ENCODE measurements at places on chromosomes 2 and 18.
A peak's percentile ranks its signal among the peaks of the same experiment; 100 is the strongest.

- DNase-seq: no peak
Observed at GRCh38 chr2:208373460-208374089, 33.0 kb upstream of the PTH2R start.

DNA sequence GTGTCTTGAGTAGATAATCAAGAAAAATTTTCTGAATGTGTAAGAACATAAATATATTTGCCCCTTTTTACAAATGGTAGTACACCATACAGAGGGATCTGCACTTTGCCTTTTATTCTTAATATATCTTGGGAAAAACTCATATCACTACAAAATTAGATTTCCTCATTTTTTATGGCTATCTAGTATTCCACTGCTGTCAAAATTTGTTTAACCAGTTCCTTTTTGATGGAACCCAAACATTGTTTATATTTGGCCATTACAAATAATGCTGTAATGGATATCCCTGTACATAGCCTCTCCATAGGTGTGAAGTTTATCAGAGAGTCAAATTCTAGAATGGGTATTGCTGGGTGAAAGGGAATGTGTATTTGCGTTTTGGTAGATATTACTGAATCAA is 243.1 kb downstream of the AGPS start:
- no peak for DNase-seq

DNA sequence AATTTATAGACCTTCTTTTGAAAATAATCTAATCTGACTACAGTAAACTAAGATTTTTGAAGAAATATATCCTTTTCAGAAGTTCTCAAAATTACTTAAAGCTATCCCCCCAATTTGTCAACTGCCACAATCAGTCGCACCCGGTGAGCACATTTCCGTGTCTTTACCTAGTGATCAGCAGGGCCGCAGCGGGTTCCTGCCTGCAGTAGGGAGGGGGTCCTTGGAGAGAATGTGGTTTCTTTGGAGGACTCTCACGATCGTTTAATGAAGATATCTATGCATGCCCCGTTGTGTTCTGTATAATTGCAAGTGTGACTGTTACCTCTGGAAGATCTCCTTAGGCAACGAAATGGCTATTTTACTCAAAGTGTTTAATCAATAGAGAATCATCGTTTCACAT is 251.9 kb upstream of the RAB12 start:
- DNase-seq: no peak

- DNase-seq: no peak
Observed at GRCh38 chr2:216015722-216016464, 2.5 kb upstream of the MREG start.

DNA sequence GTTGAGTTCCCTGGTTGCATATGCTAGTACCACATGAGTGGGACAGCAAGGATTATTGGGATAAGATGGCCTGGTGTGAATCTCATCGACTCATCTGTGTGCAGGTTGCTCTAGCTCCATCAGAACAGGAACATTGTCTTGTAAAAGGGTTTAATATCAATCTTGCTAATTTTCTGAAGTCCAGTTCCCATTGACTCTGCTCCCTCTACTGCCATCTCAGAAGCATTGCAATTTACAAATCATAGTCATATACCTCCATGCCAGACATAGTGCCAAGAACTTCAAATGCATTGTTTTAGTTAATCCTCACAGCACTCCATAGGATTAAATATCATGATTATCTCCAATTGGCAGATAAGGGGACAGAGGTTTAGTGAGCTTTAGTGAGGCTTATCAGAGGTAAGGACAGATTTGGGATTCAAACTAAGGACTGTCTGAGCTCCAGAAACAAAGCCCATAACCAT is 4.8 kb upstream of the STAT4 start:
- DNase-seq: no peak

- no peak for DNase-seq
Observed at GRCh38 chr2:51027968-51028367, 4.0 kb downstream of the NRXN1 start.

DNA sequence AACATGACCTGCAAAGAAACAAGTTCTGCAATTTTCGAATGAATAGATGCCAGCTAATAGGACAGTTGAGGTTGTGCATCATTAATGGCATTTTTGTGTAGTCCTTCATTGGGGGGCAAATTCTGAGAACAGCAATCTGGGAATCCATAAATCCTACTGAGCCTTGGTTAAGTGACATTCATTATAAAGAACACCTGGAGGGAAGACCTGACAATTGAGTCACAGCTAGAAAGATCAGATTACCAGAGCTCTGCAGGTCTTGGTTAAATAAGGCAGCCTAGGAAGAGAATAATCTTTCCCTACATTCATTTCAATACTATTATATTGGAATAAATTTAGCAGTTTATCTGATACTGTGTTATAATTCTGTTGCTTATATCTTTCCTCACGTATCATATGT is 14.3 kb downstream of the KCNH7 start:
- no peak for DNase-seq

GRCh38 chr2:2269426-2269825 is 61.6 kb downstream of the MYT1L start:
- DNase-seq: no peak

DNA sequence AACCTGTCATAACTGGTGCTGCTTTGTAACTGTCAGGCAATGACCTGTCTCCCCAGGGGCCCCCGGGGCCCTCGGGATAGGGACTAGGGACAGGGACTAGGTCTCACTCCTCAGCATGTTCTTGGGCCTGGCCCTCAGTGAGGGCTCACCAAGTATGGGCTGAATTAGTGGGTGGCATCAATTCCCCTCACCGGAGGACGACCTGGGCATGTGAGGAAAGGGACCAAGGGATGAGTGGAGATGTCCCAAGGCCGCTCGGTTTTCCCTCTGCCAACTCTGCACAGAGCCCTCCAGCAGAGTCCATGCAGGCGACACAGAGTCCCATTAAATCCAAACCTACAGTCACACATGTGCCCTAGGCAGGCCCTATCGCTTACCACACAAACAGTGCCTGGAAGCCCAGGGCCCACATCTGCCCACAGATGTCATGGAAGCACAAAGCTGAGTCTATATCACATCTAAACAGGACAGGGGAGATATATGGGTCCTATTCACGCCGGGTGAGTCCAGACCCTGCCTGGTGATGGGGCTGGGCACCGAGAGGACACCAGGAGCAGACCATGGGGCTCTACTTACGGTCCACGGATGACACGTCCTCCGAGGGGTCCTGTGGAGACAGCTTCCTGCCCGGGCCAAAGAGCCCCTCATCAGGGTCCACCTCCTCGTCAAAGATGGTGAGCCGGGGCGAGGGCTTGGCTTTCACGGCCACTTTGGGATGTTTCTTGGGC is 26.6 kb downstream of the HS1BP3 start:
- peak; percentile 8 for DNase-seq

DNA sequence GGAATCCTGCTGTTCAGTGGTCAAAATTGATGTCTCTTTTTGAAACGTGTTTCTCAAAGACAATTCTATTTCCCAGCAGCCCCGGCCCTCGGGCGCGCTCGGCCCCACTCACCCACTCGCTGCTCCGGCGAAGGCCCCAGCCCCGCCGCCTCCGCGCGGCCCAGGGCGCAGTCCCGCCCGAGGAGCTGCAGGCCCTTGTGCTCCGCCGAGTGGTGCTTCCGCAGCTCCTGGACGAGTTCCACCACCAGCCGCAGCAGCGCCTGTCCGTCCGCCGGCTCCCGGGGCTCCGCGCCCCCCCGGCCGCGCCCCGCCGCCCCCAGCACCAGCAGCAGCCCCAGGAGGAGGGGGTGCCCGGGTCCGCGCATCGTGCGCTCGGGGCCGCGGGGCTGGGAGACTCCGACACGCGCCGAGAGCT is 413 bp downstream of the ALKAL2 start:
- peak; percentile 54 for DNase-seq

GRCh38 chr18:44627280-44627679 is 53.4 kb upstream of the SETBP1 start:
- DNase-seq: no peak

GRCh38 chr2:199922856-199923255 is 11.8 kb downstream of the C2orf69 start:
- DNase-seq: no peak

GRCh38 chr2:134078354-134078753 is 175.5 kb upstream of the MGAT5 start:
- no peak for DNase-seq

DNA sequence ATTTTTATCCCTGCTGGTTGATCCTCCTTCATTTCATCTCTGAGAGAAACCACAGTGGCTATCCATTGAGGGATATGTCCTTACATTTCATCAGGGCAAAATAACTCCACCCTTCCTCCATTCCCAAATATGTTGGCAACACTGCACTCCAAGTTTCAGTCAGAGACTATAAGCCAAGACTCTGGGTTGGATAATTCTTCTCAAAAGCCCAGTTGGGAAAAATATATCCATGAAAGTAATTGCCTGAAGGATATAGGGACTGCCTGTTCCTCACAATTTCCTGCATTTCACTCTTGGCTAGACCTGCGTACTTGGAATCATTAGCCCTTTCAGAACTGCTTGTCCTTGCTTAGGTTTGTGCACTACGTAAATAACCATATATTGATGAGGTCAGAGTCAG is 27.9 kb upstream of the EPB41L3 start:
- peak; percentile 52 for DNase-seq

DNA sequence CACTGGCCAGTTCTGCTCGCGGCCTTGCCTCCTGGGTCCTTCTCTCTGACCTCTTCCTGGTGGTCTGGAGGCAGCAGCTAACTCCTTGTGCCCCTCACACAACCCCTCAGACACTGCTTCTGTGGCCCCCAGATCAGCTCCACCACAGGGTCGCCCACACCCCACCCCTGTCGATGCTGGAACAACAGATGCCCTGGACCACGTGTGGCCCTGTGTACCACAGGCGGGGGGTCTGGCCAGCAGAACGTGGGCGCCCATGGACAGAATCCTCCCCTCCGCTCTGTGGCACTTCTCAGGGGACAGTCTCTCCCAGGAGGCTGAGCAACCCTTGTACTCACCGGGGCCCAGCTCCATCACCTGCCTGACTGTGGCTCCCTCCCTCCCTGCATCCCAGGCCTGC is 245.6 kb downstream of the NDUFA10 start:
- DNase-seq: no peak

GRCh38 chr2:120255986-120256650 is 3.5 kb downstream of the RALB start:
- no peak for DNase-seq

DNA sequence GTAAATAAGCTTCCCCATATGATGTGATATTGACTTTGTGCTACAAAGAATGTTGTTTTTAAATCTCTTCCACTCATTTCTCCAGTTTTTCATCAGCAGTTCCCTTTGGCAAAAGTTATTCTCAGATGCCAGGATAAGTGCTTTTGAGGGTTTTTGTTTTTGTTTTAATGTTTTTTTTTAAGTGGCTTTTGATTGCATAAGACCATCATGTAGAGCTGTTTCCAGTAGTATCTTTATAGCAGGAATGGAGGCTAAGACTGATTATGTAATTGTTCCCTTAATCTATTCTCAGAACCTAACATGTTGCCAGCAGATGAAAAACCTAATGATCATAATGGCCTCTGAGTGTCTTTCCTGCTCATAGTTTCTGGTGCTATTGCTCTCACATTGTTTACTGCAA is 77.9 kb downstream of the CABLES1 start:
- no peak for DNase-seq

DNA sequence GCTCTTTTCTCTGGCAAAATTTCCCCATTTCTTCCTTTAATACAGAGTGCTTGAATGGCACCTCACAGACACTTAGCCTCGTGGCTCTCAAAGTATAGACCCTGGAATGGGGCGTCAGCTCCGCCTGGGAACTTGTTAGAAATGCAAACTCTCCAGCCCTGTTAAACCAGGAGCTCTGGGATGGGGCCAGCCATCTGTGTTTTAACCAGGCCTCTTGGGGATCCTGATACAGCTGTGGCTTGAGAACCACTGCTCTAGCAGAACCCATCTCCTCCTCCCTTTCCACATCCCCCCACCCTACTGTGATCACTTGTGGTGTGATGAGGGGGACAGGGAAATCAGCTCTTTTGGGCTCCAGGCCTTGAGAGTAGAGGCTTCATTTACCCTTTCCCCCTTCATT is 15.9 kb downstream of the LTBP1 start:
- DNase-seq: no peak

- DNase-seq: no peak
Observed at GRCh38 chr2:74025971-74026612, 41.4 kb downstream of the TET3 start.

- no peak for DNase-seq
Observed at GRCh38 chr2:85053802-85054201, 79.4 kb upstream of the TCF7L1 start.

DNA sequence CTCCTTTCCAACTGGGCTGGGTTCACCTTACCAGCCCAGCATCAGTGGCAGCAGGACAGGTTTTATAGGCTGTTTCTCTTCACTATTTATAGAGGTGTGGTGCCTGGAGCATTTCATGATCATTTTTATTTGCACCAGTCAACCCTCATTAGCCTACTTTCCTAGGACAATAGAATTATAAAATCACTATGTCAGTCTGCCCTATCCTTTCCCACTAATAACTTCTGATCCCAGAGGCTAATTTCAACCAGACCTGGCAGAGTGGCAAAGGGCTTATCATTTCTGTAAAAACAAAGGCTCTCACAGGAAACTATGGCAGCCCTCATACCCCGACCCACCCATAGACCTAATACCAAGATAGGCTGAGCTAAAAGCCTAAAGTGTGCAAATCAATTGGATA is 243.5 kb upstream of the TMEFF2 start:
- DNase-seq: no peak

DNA sequence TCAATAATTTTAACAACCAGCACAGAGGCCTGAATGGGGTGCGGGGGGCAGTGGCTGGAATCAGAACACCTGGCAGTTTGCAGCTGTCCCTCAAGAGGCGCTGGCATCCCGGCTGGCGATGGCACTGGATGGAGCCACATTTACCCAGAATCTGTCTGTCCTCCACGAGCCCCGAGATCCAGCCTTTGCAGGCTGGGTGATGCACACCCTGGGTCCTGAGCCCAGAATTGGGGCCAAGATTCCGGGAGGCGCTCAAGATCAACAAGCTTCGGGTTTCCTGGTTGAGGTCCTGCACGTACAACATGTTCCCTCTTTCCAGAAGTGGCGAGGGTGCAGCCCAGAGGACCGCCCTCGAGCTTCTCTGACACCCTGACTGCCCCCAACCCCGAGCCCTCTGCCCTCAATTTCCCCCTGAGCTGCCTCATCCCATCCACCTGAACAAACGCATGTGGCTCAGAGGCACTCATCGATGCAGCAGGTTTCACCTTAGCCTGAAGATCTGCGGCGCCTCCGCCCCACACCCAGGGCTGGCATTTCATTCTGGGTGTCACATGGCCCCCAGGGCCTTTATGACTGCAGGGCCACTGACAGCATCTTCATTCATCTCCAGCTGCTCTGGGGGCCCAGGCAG is 97.5 kb downstream of the TFCP2L1 start:
- no peak for DNase-seq

DNA sequence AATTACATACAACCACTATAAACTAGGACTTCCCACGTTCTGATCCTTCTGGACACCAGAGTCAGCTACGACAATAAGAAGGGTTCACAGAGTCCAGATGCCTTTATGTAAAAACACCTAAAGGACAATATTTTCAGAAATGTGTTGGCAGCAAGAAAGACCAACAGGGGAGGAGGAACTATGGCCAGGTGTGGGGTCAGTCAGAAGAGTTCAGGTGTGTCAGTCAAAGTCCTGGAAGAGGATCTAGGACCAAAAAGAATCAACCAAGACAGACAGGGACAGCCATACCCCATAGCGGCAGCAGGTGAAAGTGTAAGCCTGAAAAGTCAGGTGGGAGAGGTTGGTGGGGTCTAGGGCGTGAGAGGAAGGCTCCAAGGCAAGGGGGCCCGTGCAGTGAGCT is 38.0 kb upstream of the YPEL5 start:
- DNase-seq: no peak

GRCh38 chr2:124953921-124954320 is 928.8 kb downstream of the CNTNAP5 start:
- DNase-seq: no peak

GRCh38 chr2:8543060-8543382 is 138.8 kb upstream of the ID2 start:
- no peak for DNase-seq

- DNase-seq: no peak
Observed at GRCh38 chr2:128547667-128548066, 229.0 kb upstream of the HS6ST1 start.

Data from left hindlimb (tissue), 1 donor.